CD4-positive, alpha-beta T cell treated with Interleukin-6 at 100 ng/mL for 8 hours (primary cell): ENCODE measurements at places on chromosomes 5 and 9.

GRCh38 chr5:143113461-143113860 lies 290.0 kb downstream of the NR3C1 start:
- no peak for DNase-seq

DNA sequence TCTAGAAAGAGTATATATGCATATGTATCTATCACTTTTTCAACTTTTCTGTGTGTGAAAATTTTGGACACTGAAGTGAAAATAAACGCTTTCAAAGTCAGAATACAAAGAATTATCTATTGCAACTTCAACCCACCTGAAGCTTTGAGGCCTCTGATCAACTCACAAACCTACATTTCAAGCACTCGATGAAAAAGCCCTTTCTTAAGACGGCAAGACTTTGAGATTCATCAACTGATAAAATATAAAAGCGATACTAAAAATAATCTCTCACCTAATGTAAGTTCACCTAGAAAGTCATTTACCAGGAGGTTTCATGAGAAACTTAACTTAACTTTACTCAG lies 1.2 kb downstream of the GOLPH3 start:
- DNase-seq: no peak

DNA sequence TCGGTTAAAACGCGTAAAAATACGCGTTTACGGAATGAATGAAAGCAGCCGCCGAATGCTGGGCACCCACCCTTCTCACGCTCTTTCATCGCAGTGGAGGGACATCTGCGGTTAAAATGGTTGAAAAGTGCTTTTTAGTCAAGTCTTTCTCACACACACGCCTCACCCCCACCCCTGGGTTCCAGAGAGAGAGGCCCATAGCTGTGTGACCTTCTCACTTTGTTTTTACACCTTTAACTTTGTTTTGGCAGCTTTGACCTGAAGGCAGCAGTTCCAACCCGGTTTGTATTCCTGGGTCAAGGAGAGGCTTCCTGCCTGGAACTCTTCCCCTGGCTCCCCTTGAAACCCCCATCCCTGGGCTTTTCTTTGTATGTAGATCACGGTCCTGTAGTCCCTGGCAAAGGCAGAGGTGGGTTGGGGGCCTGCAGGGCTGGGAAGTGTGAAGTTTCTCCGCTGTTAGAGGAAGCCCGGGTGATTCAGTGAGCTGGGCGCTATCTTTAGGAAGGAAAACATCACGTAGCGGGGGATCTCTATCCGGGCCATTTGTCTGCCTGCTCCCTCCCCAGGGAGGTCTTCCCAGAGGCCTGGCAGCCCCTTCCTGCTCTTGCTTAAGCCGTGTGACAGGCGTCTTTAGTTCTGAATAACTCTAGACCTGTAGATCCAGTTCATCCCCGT lies 29.6 kb downstream of the SPRY4 start:
- no peak for DNase-seq

- no peak for DNase-seq
Measured at GRCh38 chr9:137113385-137114159, 961 bp downstream of the DPP7 start.

GRCh38 chr5:74067748-74068541 lies 441.9 kb downstream of the ARHGEF28 start:
- no peak for DNase-seq

- DNase-seq: no peak
Measured at GRCh38 chr9:847505-847904, 6.0 kb downstream of the DMRT1 start.

- no peak for DNase-seq
Measured at GRCh38 chr9:23707249-23707648, 118.8 kb downstream of the ELAVL2 start.

DNA sequence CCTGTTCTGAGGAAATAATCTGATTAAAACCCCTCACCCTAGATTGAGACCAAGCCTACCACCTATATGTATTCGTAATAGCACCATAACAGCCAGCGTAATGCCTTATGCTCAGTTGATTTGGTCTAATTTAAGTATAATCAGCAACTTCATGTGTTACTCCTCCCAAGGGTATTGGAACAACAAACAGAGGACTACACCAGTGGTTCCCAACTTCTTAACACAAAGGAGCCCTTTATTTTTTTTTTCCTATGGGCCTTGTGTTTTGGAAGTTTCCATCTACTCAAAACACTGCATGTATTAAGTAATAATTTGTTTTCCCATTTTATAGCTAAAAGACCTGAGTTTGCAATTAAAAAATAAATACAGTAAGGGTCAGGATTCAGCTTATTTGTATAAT lies 140.7 kb downstream of the ADAMTSL1 start:
- DNase-seq: no peak

DNA sequence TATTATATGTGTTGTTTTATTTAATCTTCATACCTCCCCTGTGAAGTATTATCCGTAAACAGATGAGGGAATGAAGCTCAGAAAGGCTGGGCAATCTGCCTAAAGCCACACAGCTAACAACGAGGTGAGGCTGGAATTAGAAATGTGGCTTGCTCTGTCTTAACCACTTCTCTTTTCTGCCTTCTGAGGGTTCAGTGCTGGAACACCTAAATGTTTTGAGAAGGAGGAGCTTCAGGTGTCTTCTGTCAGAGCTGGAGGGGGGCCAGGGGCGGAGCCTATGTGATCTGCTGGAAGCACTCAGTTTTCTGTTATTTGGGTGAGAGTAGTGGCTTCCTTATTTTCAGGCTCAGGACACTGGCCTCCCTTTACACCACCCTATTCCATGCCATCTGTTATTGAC lies 35.0 kb upstream of the ARAP3 start:
- DNase-seq: no peak

DNA sequence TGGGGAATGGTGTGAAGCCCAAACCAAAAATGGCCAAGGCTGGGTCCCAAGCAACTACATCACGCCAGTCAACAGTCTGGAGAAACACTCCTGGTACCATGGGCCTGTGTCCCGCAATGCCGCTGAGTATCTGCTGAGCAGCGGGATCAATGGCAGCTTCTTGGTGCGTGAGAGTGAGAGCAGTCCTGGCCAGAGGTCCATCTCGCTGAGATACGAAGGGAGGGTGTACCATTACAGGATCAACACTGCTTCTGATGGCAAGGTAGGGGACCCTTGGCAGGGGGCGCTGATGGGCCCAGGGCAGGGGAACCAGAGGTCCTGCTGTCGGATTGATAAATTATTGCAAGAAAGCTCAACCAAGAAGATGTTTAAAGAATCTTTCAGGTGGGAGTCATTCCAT lies 19.8 kb downstream of the ABL1 start:
- DNase-seq: no peak

DNA sequence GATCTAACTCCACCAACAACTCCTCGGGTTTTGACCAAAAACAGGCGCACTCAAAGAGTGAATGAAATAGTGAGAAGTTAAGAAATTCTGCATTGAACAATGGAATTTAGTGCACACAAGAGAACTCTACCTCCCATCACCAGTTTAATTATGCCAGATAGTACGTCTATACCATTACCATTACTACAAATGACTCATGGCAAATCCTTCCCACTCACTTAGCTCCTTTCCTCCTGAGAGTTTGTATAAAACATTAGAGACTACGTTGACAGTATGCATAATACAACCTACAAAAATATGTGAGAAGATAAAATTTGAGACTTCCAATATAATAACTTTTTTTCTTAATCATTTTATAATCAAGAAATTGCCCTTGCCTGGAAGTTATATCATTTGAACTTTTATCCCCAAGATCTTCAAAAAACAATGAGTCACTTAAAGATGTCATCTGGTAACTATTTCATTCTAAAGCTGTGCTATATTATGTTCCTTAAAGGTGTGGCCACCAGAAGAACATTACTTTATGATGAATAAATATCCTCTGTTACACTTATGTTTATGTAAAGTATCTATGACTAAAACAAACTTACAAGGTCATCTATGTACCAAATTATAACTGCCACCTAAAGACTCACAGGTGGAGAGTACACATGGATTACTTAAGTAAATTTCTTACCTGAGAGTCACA lies 297.9 kb upstream of the PTGER4 start:
- no peak for DNase-seq

DNA sequence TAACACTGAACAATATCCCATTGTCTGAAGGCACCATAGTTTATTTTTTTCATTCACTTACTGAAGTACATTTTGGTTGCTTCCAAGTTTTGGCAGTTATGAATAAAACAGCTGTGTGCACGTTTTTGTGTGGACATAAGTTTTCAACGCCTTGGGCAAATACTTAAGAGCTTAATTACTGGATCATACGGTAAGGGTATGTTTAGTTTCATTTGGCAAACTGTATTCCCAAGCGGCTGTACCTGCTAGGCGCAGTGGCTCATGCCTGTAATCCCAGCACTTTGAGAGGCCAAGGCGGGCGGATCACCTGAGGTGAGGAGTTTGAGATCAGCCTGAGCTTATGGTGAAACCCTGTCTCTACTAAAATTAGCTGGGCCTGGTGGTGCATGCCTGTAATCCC lies 63.7 kb upstream of the FAM120A start:
- no peak for DNase-seq

DNA sequence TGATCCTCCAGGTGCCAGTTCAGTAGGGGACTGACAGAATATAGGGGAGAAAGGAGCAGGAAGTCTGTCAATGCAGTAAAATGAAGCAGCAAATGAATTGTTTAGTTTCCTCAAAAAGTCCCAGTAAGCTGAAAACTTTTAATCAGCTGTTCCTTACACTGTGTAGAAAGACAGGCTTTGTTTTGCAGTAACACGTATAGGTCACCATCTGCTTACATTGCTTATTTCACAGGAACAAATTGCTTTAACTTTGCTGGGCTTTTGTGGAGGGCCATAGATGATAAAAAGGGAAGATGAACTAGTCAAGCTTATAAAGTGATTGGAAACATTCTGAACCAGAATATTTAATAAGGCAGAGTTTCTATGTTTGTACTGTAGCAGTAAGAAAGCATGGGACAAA lies 331.3 kb upstream of the RFX3 start:
- DNase-seq: no peak

DNA sequence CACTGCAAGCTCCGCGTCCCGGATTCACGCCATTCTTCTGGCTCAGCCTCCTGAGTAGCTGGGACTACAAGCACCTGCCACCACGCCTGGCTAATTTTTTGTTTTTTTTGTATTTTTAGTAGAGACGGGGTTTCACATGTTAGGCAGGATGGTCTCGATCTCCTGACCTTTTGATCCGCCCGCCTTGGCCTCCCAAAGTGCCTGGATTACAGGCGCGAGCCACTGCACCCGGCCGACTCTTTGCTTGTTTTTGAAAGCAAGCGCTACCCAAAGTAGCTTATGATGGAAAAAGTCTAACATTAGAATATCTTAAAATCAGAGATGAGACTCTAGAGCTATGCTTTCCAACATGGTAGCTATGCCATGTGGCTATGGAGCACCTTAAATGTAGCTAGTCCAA lies 585.5 kb upstream of the ITGA1 start:
- no peak for DNase-seq

DNA sequence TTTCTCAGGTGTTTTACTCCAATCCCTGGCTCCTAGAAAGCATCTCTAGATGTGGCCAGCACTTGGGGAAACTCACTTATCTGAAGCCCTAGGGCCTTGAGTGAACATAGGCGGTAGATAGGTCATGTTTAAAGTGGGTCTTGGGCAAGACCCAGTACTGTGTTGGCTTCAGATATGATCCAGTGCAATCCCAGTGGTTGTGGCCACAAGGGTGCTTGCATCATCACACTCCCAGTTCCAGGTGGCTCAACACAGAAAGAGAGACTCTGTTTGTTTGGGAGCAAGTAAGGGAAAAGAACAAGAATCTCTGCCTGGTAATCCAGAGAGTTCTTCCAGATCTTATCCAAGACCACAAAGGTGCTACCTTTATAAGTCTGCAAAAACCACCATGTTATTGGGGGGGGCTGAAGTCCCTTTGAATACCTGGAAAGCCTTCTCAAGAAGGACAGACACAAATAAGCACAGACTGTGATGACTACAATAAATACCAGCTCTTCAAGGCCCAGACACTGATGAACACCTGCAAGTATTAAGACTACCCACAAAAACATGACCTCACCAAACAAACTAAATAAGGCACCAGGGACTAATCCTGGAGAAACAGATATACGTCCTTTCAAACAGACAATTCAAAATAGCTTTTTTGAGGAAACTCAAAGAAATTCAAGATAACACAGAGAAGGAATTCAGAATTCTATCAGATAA lies 114.7 kb downstream of the LURAP1L start:
- no peak for DNase-seq

- no peak for DNase-seq
Measured at GRCh38 chr5:42953041-42953440, 87.1 kb downstream of the ANXA2R start.

- DNase-seq: no peak
Measured at GRCh38 chr9:7461791-7462190, 337.8 kb downstream of the DMAC1 start.

DNA sequence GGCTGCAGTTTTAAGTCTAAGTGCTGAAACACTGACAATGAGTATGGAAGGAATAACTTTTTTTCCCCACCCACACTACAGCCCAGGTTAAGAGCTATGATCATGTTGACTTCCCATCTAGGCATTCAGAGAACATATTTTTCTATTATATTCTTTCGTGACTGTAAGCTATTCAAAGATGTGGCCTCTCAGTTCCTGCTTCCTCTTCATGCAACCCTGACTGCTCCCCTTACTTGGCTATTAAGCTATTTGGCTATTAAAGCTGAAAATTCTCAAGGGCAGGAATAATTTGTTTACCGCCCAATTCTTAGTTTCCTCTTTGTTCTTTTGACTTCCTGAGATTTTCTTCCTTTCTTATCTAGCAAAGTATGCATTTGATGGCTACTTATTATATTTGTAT lies 18.6 kb upstream of the ALDH1A1 start:
- no peak for DNase-seq

- DNase-seq: peak; percentile 13
Measured at GRCh38 chr5:131795879-131796792, 681 bp downstream of the FNIP1 start.
